ENCODE measurements at places on chromosomes 7 and 10.

DNA sequence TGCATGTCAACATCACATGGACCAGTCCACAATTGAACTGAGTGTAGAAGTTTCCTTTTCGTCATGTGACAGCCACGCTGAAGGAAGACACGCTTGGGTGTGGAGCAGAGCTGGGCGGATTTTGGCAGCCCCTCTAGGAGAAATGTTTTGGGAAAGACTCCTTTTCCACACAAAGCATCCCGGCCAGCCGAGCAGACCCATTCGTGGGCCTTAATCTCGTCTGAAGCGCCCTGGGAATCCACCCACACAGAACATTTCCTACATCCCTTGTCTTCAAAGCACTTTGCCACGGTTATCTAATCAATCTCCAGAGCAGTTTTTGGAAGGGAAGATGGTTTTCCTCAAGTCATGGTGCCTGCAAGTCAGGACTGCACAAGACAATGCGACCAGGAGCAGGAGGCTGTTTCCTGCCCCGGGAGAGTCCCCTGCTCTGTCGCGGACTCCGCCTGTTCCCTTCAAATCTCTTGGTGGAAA lies 8.4 kb upstream of the IFT22 start:
- DNase-seq: no peak

- DNase-seq: no peak
Measured at GRCh38 chr10:44356139-44357022, 28.5 kb downstream of the CXCL12 start.

GRCh38 chr10:45544191-45544590 lies 128.4 kb downstream of the ZFAND4 start:
- DNase-seq: no peak

- DNase-seq: no peak
Measured at GRCh38 chr10:71496927-71497762, 100.4 kb downstream of the CDH23 start.

GRCh38 chr7:44845451-44845850 lies 2.4 kb downstream of the H2AZ2 start:
- no peak for DNase-seq
